H9 (cell line): ENCODE measurements at places on chromosomes 7 and 10. TPM values are rescaled to one million over a fixed set of nuclear protein-coding genes. Genes with fewer than 3 reads are reported as not detected.
A peak's percentile ranks its signal among the peaks of the same experiment; 100 is the strongest.

The CCL24 gene
- not detected in 2 replicates for total RNA-seq

DNA sequence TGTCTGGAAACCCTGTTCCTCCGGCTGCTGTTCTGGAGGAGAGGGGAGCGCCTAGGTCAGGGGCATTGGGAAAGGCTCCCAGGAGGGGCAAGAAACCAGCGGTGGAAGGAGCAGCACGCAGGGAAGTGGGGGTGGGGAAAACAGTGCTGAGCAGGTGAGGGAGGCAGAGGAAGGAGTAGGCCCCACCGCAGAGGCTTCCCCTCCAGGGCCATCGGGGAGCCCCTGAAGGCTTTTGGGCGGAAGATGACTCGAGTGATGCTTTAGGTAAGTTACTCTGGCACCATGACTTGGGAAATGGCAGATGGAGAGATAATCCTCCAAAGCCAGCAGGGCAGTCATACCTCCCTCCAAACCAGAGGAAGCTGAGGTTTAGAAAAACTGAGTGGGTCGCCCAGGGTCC is 106.5 kb upstream of the ANLN start:
- no peak for DNase-seq

The ATP6V1F gene
- 115 and 117 TPM in 2 replicates for total RNA-seq

DNA sequence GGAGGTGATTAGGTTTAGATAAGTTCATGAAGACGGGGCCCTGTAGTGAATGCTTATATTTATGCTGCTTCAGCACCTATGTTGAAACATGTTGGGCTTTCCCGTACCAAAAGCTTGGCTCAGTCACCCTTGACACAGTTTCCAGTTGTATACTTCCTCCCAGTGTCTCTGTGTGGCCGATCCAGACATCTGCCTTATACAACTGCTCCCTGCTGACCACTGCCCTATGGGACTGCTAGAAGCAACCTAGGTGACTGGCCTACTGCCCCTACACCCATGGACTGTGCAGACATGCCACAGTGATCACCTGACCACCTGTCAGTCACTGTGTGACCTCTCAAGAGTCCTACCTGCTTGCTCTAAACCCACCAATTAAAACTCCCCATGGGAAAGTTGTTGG is 22.6 kb upstream of the TSPAN13 start:
- no peak for DNase-seq

- no peak for DNase-seq
Observed at GRCh38 chr7:98872328-98872924, 2.6 kb upstream of the TMEM130 start.

DNA sequence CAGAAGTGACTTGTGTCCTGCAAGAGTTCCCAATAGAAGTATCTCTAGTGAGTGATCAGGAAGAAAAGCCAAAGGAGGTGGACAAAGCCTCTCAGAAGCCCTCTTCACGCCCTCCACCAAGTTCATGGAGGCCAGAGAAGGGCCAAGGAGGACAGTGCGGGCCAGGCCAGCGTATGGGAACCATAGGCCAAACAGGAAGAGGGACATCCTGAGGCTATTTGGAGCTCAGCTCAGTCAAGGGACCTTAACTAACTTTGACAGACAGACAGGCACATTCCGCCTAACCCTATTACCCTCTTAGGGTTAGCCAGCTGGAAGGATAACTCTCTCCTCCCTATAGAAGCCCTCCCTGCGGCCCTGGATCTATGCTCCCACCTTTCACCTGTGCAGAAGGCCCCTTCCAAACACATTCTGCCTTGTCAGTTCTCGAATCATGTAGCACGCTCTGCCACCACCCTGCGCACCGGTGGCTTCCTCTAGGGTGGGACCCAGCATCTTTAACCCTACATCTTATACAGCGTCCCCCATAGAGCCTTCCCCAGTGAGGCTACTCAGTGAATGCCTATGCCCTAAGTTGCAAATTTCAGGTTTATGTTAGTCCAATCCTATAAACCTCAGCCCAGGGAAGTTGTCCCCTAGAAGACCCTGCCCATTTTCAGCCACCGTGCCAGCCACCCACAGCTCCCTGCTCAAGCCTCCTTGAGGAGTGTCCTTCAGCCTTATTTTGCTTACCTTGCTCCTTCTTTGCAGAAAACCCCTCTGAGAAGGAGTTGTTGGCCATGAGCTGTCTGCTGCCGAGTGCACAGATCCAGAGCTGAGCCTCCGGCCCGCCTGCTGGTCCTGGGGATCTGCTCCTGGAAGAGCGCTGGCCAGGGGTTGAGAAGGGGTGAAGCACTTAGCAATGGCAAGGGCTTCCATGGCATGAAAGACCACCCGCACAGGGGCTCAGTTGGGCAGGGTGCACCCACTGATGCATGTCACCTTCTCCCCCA is 36.9 kb downstream of the FRMPD2 start:
- peak; percentile 13 for DNase-seq

GRCh38 chr10:63154546-63155387 is 21.6 kb downstream of the NRBF2 start:
- DNase-seq: no peak

- no peak for DNase-seq
Observed at GRCh38 chr7:107810626-107811025, 7.6 kb upstream of the SLC26A3 start.

GRCh38 chr10:132961787-132962622 is 19.6 kb upstream of the CFAP46 start:
- DNase-seq: peak; percentile 92

DNA sequence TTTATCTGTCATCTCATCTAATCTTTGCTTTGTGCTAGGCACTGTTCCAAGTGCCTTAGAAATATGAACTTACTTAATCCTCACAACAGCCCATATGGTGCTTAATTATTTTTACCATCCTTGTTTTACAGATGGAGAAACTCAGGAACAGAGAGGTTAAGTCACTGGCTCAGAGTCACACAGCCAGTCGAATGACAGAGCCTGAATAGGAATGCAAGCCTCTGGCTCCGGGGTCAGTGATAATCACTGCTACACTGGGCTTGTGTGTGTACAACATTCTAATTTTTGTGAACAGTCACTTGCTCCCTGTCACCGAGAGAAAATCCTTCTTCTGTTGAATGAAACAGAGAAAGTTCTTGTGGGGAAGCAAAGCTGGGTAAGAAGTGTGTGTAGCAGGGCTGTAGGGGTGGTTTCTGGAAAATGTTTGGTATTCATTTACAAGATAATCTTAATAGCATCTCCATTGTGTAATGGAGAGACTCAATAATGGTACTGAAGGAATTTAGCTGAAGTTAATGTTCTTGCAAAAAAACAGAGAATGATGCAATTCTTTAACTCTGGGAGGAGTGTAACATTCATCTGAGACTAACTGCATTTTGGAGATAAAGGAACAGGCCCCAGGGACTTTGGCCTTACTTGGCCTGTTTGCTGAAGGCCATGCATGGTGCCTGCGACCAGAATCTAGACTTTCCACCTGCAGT is 290.6 kb downstream of the FRMD4A start:
- DNase-seq: no peak

DNA sequence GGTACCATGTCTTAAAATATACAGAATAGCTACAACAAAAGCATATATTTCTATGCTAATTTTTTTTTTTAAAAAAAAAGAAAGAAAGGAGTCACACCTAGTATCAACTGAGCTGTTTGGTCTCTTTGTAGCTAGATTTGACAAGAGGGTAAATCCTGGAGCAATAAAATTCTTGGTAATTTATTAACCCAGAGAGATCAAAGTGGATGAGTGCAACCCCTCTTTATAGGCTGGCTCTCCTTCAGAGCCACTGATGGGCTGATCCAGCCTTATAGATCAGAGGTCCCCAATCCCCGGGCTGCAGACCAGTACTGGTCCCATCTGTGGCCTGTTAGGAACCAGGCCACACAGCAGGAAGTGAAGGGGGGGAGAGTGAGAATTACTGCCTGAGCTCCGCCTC is 19.8 kb upstream of the MRLN start:
- DNase-seq: no peak

The PRPS1L1 gene
- total RNA-seq: not detected in 2 replicates

The CALML3 gene
- total RNA-seq: not detected in 2 replicates

The DOCK1 gene
- 51.5 and 57.0 TPM in 2 replicates for total RNA-seq

DNA sequence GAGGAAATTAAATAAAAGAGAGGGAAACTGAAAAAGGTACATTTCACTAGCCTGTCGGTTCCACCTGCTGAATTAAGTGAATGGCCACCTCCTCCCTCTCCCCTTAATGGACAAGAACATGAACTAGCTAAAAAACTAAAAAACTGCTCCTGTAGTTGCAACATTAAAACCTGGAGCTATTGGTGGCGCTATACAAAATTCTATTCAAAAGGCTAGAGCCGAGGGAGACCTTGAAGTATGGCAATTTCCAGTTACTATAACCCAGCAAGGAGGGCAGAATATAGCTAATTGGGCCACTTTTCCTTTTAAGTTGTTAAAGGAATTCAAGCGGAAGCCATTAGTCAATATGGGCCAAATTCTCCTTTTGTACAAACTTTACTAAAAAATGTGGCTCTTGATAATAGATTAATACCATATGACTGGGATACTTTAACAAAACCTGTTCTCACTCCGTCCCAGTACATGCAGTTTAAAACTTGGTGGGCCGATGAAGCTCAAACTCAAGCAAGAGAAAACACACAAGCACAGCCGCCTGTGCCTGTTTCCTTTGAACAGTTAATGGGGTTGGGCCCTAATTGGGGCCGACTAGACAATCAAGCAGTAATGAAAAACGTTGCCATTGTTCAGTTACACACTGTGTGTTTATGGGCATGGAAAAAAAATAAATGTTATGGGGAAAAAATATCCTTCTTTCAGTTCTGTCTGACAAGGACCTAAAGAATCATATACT is 6.5 kb upstream of the CHST3 start:
- no peak for DNase-seq

GRCh38 chr10:88512599-88512998 is 70.5 kb downstream of the RNLS start:
- no peak for DNase-seq

DNA sequence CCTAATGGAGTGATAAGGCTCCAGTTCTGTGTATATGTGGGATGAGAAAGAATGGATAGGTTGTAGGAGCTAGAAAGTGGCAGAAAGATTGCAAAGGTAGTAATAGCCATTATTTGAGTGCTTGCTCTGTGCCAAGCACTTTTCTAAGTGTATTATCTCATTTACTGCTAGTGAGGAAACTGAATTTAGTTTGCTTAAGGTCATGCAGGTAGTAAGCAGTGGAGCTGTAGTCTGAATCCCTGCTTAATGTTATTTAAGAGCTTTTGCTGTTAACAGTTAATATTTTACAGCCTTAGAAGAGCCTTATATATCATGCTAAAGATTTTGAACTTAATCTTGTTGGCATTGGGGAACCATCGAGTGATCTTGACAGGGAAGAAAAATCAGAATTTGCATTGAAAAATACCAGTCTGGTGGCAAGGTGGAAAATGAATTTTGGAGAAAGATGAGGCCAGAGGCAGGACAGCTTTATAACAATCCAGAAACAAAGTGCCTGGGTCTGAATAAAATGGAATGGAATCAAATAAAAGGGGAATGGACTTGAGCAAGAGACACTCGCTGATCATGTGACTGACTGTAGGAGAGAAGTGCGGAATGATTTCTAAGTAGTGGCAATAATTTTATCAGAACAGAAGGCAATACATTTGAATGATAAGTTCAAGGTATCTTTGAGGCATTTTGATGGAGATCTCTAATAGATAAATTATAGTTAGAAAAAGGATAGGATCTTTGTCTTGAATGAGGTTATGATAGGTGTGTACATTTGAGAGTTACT is 15.2 kb downstream of the CAPZA2 start:
- DNase-seq: no peak

DNA sequence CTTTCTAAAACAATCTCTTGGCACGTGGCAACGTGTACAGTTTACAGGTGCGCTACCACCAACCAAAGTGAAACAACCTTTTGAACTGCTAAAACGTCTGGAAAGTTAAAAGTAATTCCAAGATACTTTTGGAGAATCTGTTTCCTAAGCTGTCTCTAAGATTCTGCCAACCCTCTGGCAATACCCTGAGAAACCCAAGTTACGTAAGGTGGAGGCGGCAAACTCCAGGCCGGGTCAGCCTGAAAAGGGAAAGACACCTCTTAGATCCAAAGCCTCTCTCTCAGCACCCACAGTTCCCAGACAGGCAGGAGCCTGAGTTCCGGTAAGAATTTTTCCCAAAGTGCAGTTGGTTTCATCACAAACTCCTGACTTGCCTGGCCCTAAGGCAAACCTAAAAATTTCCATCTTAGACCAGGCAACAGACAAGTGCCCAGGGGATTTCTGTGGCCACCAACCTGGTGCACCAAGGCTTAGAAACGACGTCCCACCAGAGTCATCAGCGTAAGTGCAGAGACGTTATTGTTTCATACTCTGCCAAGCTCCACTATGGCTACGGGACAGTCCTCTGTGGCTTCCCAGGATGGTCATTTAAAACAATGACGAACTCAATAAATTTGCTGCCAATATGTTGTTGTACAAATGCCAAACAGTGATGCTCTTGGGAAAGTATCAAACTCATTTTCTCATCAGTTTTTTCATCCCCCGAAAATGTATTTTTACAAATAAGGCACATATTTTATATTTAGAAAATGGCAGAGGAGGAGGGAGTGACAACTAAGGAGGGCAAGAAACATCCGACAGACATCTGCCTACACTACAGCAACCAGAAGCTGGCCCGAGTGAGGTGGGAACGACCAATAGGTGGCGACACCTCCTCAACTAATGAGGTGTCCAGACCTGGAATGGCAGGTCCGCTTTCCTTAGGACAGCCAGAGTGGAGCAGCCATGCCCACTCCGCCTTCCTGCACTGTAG is 205.8 kb upstream of the FRMD4A start:
- peak; percentile 86 for DNase-seq

GRCh38 chr7:121882731-121883130 is 9.8 kb downstream of the PTPRZ1 start:
- no peak for DNase-seq

GRCh38 chr7:16691241-16691640 is 45.3 kb downstream of the BZW2 start:
- no peak for DNase-seq

- no peak for DNase-seq
Observed at GRCh38 chr10:112917681-112918080, 32.4 kb upstream of the TCF7L2 start.

DNA sequence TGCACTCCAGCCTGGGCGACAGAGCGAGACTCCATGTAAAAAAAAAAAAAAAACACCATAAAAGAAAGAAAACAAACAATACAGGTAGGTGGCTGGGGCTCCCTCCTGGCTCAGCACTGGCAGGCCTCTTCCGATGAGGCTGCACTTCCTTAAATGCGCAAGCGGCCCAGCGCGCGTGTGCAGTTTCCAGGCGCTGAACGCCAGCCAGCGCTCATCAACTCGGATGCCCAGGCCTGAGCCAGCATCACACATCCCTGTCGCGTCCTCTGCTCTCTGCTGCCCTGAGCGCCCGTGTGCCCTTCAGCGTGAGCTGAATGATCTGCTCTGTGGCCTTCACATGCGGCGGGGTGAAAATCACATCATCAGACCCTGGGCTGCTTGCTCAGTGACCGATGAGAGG is 31.8 kb downstream of the NUDT1 start:
- DNase-seq: no peak

DNA sequence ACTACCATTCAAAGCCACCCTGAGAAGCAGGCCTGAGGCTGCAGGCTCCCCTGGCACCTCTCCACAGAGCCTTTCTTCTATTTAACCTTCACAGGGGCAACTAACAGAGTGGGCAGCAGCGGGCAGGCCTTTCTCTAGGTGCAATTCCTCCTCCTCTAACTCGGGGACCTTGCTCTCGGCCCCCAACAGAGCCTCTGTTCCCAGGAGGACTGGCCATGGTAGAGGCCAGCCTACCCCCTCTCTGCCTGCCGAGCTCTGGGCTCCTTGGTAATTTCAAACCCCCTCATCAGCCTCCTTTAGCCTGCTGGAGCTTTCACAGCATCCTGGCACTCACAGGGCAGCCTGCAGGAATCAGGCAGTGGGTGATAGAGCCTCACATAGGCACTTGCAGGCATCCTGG is 920.8 kb upstream of the ZNF722 start:
- no peak for DNase-seq
